Tibial nerve (tissue), 4 donors: ENCODE measurements at places on chromosomes 5 and 9. TPM values are rescaled to one million over a fixed set of nuclear protein-coding genes. Genes with fewer than 3 reads are reported as not detected.

Gene DMXL1
- 59.1 TPM for total RNA-seq

Gene SPATA31D4
- not detected for total RNA-seq

Gene ROR2
- total RNA-seq, result 4.2 TPM

Gene NUTM2F
- not detected for total RNA-seq

Gene OR1B1
- total RNA-seq, result not detected

Gene PCDHA3
- 3.5 TPM for total RNA-seq

Gene CBY3
- total RNA-seq, result 1.2 TPM

Gene SLC6A19
- total RNA-seq, result not detected

Gene TAF11L10
- not detected for total RNA-seq

Gene CDKN2B
- total RNA-seq, result 28.2 TPM

Gene SIT1
- total RNA-seq, result not detected

Gene GNA14
- 1.5 TPM for total RNA-seq

Gene MAP1B
- 470 TPM for total RNA-seq

Gene DAP
- 77.7 TPM for total RNA-seq

Gene ARHGEF37
- total RNA-seq, result 72.5 TPM

Gene TLX3
- total RNA-seq, result not detected

Gene C5orf34
- total RNA-seq, result 2.2 TPM

Gene SLC6A3
- not detected for total RNA-seq

Gene CNTNAP3
- total RNA-seq, result 8.8 TPM

Gene RASGEF1C
- 11.6 TPM for total RNA-seq

Gene PDGFRB
- 258 TPM for total RNA-seq

Gene FRRS1L
- 1.7 TPM for total RNA-seq

Gene ENTPD2
- 21.0 TPM for total RNA-seq

Gene RFK
- 9.6 TPM for total RNA-seq

Gene PCDHA2
- total RNA-seq, result 0.21 TPM

Gene IFNA21
- not detected for total RNA-seq

Gene RALGPS1
- 6.9 TPM for total RNA-seq

Gene ARL14EPL
- total RNA-seq, result not detected

Gene GLDC
- total RNA-seq, result 20.9 TPM

Gene ANKRD34B
- not detected for total RNA-seq

Gene CTXN3
- total RNA-seq, result not detected

Gene IRX1
- 0.30 TPM for total RNA-seq

Gene IFNA4
- not detected for total RNA-seq

Gene PCDHA5
- 0.39 TPM for total RNA-seq

Gene SLCO6A1
- not detected for total RNA-seq

Gene F2RL2
- 0.87 TPM for total RNA-seq

Gene SLC36A2
- 13.4 TPM for total RNA-seq

Gene LECT2
- not detected for total RNA-seq

Gene PLEKHG4B
- 0.42 TPM for total RNA-seq

Gene MYORG
- 6.9 TPM for total RNA-seq

Gene FCN1
- total RNA-seq, result 0.42 TPM

Gene NR5A1
- total RNA-seq, result not detected

Gene ZNF484
- total RNA-seq, result 17.3 TPM

Gene PTGS1
- 6.3 TPM for total RNA-seq

Gene HAVCR2
- total RNA-seq, result 7.7 TPM

Gene ADAMTS2
- total RNA-seq, result 58.8 TPM

Gene LRRC19
- total RNA-seq, result not detected

Gene TRPM6
- total RNA-seq, result 2.9 TPM

Gene ACOT12
- total RNA-seq, result not detected

Gene KIF24
- 1.9 TPM for total RNA-seq

Gene PCDHA6
- 1.5 TPM for total RNA-seq

Gene GFI1B
- total RNA-seq, result not detected

Gene ANKRD55
- total RNA-seq, result not detected

Gene GRM6
- not detected for total RNA-seq

Gene CER1
- not detected for total RNA-seq

Gene LCN9
- not detected for total RNA-seq

Gene ANKRD18B
- total RNA-seq, result not detected

Gene PKD2L2
- total RNA-seq, result not detected
